ENCODE measurements at places on chromosomes 7 and 10. TPM values are rescaled to one million over a fixed set of nuclear protein-coding genes. Genes with fewer than 3 reads are reported as not detected.

DNA sequence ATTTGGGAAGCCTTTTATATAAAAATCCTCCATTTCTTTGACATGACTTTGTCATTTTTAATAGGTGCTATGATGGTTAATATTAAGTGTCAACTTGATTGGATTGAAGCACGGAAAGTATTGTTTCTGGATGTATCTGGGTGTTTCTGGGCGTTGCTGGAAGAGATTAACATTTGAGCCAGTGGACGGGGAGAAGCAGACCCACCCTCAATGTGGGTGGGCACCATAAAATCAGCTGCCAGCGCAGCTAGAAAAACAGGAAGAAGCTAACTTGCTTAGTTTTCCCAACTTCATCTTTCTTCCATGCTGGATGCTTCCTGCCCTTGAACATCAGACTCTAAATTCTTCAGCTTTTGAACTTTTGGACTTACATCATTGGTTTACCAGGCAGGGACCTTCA is 1003.0 kb downstream of the SORCS3 start:
- peaks cover 43% of the 10 kb centered on the region for H3K4me1 ChIP-seq
- no peaks in the 10 kb centered on the region for H3K27me3 ChIP-seq
- H3K4me3 ChIP-seq = no peak overlapping the region
- H3K36me3 ChIP-seq = no peaks in the 10 kb centered on the region
- peak overlapping the region; percentile 62 for H3K27ac ChIP-seq

DNA sequence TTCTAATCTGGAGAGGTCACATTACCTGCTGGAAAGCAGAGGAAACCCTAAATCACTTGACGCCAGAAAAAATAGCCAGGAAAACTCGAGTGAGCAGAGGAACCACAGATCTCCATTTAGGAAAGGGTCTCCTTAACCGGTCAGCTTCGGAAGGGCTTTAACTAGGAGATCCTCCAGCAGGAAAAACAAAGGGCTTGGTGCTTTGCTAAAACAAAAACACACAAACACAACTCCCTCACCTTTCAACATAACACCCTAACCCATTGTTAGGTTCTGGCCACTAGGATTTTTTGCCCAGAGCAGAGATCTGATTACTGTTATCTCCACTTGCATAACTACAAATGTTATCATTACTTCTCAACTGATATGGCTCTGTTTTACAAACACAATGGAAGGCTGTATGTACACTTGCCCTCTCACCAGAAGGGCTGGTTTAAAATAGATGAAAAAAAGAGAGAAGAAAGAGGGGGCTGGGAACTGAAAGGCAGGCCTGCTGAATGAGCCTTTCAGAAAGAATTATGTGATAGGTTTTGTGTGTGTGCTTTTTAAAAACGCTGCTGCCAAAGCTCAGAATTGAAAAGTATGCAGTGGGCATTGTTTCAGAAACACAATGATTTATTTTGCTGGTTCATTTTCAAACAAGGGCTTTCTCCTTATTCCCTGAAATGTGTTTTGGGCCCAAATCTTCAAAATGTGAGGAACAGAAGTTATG is 161.5 kb downstream of the FGFR2 start:
- no peak overlapping the region for H3K27ac ChIP-seq
- DNase-seq = no peak
- no peak overlapping the region for H3K4me3 ChIP-seq

GRCh38 chr7:135414850-135415439 is 95.0 kb downstream of the CNOT4 start:
- peak; percentile 52 for DNase-seq
- no peaks in the 10 kb centered on the region for H3K4me1 ChIP-seq
- H3K36me3 ChIP-seq = no peaks in the 10 kb centered on the region
- H3K27me3 ChIP-seq = no peaks in the 10 kb centered on the region

Gene ARHGEF35
- total RNA-seq = 5.3 TPM

Gene A1CF
- 18.5 TPM for total RNA-seq

GRCh38 chr10:78614744-78615143 is 454.0 kb upstream of the ZMIZ1 start:
- H3K4me3 ChIP-seq = no peak overlapping the region
- no peaks in the 10 kb centered on the region for H3K27me3 ChIP-seq
- no peak overlapping the region for H3K27ac ChIP-seq
- DNase-seq = no peak

DNA sequence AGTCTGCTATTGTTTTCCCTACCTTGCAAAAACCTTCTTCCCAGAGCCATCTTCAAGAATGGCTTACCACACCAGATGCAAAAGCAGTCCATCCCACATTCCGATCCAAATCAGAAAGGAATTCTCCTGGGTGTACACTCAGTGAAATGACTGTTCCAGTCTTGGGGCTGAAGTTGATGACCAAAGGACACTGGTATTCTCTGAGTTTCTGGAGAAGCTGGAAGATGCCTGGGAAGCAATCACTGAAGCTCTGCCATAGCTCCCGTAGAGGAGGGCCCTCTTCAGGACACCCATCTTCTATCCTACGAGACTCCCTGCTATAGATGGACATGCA is 155.7 kb downstream of the LCOR start:
- no peaks in the 10 kb centered on the region for H3K36me3 ChIP-seq
- DNase-seq = no peak
- no peak overlapping the region for H3K4me3 ChIP-seq

DNA sequence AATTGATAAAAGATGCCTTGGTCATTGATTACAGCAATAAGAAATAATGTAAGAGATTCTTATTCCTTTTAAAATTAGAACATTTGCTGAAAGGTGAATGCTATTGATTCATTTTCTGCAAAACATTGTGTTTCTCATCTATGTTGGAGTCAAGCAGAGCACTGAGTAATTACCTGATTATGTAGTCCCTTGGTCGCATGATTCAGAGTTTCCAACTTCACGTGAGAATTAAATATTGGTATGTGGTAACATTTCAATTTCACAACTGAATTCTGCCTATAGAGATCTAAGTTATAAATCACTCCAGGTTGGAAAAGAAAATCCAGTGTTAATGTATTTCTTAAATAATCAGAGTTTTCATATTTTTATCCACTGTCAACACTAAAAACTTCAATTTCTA is 701.4 kb downstream of the PHTF2 start:
- H3K27me3 ChIP-seq = no peaks in the 10 kb centered on the region
- H3K4me1 ChIP-seq = no peaks in the 10 kb centered on the region
- no peak overlapping the region for H3K27ac ChIP-seq
- H3K36me3 ChIP-seq = no peaks in the 10 kb centered on the region
- H3K4me3 ChIP-seq = no peak overlapping the region
- DNase-seq = no peak

- no peaks in the 10 kb centered on the region for H3K27me3 ChIP-seq
- H3K4me1 ChIP-seq = no peaks in the 10 kb centered on the region
- no peaks in the 10 kb centered on the region for H3K36me3 ChIP-seq
- DNase-seq = no peak
- no peak overlapping the region for H3K4me3 ChIP-seq
- H3K27ac ChIP-seq = no peak overlapping the region
Observed at GRCh38 chr7:132073920-132074589, 502.2 kb downstream of the PLXNA4 start.

- H3K27me3 ChIP-seq = no peaks in the 10 kb centered on the region
- no peak overlapping the region for H3K4me3 ChIP-seq
- peaks cover 15% of the 10 kb centered on the region for H3K4me1 ChIP-seq
Observed at GRCh38 chr10:3104251-3104918, 37.0 kb downstream of the PFKP start.
